ENCODE measurements at places on chromosomes 3 and 15. TPM values are rescaled to one million over a fixed set of nuclear protein-coding genes. Genes with fewer than 3 reads are reported as not detected.

DNA sequence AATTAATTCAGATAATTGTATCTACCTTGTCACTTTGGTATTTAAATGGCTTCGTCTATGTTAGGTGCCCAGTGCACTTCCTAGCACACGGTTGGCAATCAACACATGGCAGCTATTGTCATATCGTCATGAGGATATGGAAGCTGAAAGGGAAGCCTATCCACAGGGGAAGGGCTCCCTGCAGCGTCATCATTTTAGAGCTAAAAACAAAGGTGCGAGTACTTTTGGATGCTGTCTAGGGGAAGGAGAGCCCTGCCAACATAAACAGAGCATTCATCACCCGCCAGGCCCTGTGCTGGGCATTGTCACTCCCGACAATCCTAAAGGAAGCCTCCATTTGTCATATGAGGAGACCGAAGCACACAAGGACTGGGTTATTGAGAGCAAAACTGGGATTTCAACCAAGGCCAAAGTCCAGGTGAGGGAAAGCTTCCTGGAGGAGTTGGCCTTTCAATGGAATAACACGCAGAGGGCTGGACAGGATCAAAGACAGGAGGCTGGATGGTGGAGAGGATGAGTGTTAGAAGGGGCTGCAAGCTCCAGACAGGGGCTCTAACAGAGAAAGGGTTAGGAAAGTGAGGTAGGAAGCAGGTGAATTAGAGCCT lies 8.0 kb upstream of the PARL start:
- DNase-seq: no peak

DNA sequence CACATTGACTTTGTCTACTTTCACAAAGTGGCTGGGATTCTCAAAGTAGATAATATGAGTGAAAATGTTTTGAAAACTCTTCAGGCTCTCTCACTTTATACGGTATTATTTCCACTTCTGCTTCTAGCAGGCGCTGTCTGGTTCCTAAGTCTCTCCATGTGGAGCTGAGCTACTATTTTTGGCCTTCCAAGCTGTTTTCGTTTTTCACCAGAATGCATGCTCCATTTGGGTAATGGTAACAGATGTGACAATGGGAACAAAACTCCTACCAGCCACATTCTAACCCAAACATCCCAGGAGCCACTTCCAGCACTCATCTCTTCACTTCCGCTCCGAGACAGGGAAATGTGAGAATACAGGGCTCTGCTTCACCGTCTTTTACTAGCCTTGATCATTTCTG lies 586.7 kb downstream of the NTRK3 start:
- DNase-seq: no peak

- DNase-seq: peak; percentile 42
Observed at GRCh38 chr3:136787349-136787748, 31.6 kb upstream of the SLC35G2 start.

DNA sequence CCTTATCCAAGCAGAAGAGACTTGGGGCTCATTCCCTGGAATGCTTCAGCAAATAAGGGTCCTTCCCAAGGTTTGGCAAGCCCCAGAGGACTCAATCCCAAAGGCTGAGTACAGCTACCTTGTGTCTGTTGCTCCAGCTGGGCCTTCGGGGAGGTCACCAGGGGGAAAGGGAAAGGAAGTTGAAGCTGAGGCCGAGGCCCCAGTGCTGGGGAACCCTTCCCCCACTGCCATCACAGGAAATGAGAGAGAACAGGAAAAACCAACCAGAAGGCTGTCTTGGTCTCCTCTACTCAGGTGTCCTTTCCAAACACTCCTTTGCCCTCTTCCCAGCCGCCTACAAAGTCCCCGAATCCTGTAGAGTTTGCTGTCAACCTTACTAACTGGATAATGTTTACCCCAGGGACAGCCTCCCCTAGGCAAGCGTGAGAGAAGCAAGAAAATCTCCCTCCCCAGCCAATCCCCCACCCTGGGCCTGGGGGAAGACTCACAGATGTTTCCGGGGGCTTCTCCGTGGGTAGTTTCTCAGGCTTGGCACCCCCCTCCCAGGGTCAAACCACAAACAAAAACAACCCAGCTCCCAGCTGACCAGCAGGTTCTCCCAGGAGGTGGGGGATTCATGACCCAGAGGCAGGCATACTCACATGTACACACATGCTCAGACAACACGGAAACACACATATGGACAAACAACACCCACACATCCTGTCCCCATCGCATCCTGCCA lies 5.5 kb downstream of the CSRNP1 start:
- peak; percentile 76 for DNase-seq

The XCR1 gene
- total RNA-seq: not detected

All from activated CD8-positive, alpha-beta T cell treated with anti-CD3 and anti-CD28 coated beads, Interleukin-2, amount 10 ng/mL, durations not matched to agents 7 days and 5 days (primary cell).